Thoracic aorta (tissue), 2 donors: ENCODE measurements at places on chromosomes 6 and 20. TPM values are rescaled to one million over a fixed set of nuclear protein-coding genes. Genes with fewer than 3 reads are reported as not detected.

The SLC22A7 gene
- total RNA-seq: not detected

The RNF182 gene
- total RNA-seq: not detected

The MICA gene
- total RNA-seq: 15.0 TPM

The SERINC3 gene
- total RNA-seq: 98.9 TPM

DNA sequence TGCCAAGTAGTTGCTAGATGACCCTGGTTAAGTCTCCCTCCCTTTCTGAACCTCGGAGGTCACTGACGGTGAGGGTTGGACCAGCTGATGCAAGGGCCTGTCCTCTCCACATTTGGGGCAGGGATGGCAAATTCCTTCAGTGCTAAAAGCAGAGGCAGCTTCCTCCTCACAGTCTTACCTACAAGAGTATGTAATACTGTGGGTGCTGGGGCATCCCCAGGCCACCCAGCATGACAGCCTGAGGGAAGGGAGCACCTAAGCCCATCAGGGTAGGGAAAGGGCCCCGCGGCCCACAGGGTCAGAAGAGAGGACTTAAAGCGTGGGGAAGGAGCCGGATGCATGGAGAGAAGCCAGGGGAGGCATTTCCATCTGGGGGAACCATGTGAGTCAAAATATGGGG lies 38.0 kb downstream of the TGM3 start:
- no peak overlapping the region for H3K4me3 ChIP-seq
- H3K36me3 ChIP-seq: no peaks in the 10 kb centered on the region
- H3K4me1 ChIP-seq: no peaks in the 10 kb centered on the region
- no peak for DNase-seq
- no peak overlapping the region for H3K27ac ChIP-seq
- H3K27me3 ChIP-seq: no peaks in the 10 kb centered on the region

- H3K27me3 ChIP-seq: no peaks in the 10 kb centered on the region
- H3K4me3 ChIP-seq: no peak overlapping the region
- no peaks in the 10 kb centered on the region for H3K4me1 ChIP-seq
- no peaks in the 10 kb centered on the region for H3K36me3 ChIP-seq
- DNase-seq: no peak
Observed at GRCh38 chr6:150229436-150230163, 86.8 kb downstream of the PPP1R14C start.

- H3K27me3 ChIP-seq: no peaks in the 10 kb centered on the region
- no peaks in the 10 kb centered on the region for H3K4me1 ChIP-seq
Observed at GRCh38 chr6:1610497-1611321, 994 bp downstream of the FOXC1 start.

DNA sequence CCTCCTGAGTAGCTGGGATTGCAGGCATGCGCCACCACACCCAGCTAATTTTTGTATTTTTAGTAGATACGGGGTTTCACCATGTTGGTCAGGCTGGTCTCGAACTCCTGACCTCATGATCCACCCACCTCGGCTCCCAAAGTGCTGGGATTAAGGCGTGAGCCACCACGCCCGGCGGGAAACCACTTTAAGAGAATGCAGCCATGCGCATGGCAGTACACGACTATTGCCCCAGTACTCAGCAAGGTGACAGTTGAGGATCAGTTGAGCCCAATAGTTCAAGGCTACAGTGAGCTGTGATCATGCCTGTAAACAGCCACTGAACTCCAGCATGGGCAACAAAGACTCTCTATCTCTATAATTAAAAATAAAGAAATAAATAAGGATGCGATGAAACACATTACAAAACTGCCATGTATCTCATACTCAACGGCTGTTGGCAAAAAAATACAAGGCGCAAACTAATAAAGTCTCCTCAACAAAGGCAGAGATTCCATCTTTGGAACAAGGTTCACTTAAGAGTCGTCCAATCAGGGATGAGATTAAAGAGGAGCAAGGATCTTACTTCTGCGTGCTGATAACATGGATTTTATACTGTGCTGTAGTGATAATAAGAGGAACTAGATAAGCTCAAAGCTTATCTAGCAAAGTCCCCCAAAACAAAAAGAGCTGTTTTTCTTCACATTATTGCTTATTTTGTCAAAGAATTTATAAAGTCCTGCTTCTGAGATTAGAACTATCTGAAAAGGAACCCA lies 51.1 kb downstream of the STAU1 start:
- H3K27ac ChIP-seq: no peak overlapping the region
- H3K4me3 ChIP-seq: no peak overlapping the region
- no peaks in the 10 kb centered on the region for H3K27me3 ChIP-seq
- H3K36me3 ChIP-seq: peaks cover 16% of the 10 kb centered on the region
